ENCODE measurements at places on chromosomes 1 and 21. TPM values are rescaled to one million over a fixed set of nuclear protein-coding genes. Genes with fewer than 3 reads are reported as not detected.

GRCh38 chr21:35257413-35257812, 208.3 kb upstream of the RUNX1 start:
- H3K4me1 ChIP-seq: no peaks in the 10 kb centered on the region
- H3K4me3 ChIP-seq: no peak overlapping the region
- DNase-seq: no peak
- no peaks in the 10 kb centered on the region for H3K36me3 ChIP-seq
- H3K27me3 ChIP-seq: peaks cover 2% of the 10 kb centered on the region

DNA sequence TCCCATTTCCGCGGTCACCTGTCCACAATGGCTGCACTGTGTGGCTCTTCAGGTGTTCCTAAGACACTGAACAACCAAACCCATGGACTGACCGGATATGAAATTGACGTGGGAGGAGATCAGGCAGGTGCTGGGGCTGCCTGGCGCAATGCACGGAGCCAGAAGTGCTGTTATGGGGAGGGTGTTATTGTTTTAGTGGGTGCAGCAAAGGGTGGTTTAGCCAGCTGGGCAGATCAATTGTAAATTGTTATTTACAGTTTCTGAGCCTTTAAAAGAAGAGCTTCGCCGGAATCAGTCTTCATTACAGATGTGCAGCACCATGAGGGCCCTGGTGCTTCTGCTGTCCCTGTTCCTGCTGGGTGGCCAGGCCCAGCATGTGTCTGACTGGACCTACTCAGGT, at the start of gene CA6:
CA6 (plus strand) TSS at position 301 of the 400 bp plus-strand sequence; CDS start at position 320, 19 bp downstream.
- no peak for DNase-seq
- H3K36me3 ChIP-seq: peaks cover 20% of the 10 kb centered on the region
- peak within 1 kb of the TSS; percentile 25 for H3K4me3 ChIP-seq
- H3K4me1 ChIP-seq: peaks cover 90% of the 10 kb centered on the region

DNA sequence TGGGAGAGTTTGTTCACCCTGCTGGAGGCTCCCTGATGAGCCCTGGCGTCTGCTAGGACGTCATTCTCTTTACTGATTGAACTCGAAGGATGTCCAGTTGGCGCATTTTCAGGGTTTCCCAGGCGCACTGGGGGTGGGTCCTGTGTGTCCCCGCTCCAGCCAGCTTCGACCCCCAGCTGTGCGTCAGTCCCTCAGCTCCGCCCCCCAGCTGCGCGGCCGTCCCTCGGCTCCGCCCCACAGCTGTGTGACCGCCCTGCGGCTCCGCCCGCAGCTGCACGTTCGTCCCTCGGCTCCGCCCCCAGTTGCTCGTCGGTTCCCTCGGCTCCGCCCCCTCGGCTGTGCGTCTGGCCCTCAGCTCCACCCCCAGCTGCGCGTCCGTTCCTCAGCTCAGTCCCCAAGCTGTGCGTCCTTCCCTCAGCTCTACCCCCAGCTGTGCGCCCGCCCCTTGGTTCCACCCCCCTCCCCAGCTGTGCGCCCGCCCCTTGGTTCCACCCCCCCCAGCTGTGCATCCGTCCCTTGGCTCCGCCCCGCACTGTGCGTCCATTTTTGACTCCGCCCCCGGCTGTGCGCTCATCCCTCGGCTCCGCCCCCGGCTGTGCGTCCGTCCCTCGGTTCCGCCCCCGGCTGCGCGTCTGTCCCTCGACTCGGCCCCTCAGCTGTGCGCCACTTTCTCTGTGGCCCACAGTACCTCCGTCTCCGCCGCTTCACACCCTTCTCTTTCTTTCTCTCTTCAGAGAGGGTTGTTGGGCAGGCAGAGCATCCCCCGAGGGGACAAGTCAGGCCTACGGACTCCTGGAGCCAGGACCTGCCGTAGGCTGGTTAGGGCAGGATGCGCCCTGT, 61.3 kb downstream of the FAAP20 start:
- DNase-seq: peak; percentile 96
- no peaks in the 10 kb centered on the region for H3K27me3 ChIP-seq
- peak overlapping the region; percentile 81 for H3K27ac ChIP-seq
- no peaks in the 10 kb centered on the region for H3K36me3 ChIP-seq
- H3K4me1 ChIP-seq: peaks cover 11% of the 10 kb centered on the region

- no peaks in the 10 kb centered on the region for H3K36me3 ChIP-seq
- H3K4me1 ChIP-seq: no peaks in the 10 kb centered on the region
- no peak for DNase-seq
- H3K27me3 ChIP-seq: no peaks in the 10 kb centered on the region
Observed at GRCh38 chr21:16500271-16500670, 770.5 kb downstream of the USP25 start.

DNA sequence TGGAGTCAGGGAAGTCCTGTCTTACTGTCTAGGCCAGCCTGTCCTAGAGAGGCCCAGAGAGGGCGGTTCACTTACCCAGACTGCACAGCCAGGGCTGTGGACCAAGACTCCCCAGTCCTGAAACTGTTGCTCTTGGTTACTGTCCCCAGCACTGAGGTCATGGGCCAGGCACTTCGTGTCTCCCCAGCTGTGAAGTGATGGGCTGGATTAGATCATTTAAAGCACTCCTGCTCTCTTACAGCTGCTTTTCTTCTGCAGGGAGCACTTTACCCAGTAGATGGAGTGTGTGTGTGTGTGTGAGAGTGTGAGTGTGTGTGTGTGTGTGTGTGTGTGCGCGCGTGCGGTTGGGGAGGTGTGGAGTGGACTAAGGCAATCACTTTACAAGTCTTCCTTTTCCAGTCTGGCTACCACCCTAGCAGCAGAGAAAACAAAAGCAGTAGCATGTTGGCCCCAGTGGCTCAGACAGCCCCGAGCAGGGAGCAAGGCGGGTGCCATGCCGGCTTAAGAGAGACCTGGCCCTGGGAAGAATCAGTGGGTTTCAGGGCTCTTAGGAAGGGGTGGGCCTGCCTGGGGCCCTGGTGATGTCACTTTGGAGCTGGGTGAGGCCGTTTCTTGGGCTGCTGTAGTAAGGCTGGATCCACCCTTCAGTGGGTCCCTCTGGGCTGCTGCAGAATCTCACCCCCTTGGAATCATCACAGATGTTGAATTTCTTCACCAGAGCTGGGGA, 2.4 kb downstream of the SPSB1 start:
- H3K4me1 ChIP-seq: peaks cover 6% of the 10 kb centered on the region
- no peaks in the 10 kb centered on the region for H3K27me3 ChIP-seq
- peak overlapping the region; percentile 42 for H3K27ac ChIP-seq
- H3K4me3 ChIP-seq: no peak overlapping the region
- DNase-seq: peak; percentile 30
- no peaks in the 10 kb centered on the region for H3K36me3 ChIP-seq

DNA sequence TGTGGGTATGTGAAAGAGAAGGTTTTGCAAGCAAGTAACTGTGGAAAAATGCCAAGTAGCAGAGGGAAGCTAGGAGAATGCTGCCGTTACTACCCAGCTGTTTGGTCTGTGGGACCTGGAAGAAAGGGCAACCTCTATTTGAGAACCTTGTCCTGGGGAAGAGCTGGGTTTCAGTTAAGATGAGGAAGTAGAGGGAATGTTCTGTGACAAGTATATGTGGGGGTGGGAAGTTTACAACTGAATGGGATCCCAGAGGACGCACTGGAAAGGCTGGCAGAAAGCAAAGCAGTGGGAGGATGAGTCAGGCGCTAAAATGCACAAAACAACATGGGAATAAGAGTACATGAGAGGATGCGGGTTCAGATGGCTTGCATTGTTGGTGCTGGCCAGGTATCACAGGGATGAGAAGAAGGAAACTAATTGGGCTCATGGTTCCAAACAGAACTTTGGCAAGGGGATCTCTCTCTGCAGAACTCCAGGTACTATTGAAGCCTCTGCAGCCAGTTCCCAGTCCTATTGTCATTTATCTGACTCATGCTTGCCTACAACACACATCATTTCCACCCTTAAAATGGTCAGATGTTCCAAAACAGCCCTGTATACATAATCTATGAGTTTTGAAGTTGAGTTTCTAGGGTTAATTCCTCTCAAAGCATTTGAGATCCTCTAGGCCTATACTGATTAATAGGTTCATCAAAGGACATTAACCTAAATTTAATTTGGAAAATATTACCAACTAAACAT, 88.5 kb upstream of the VAV3 start:
- H3K27me3 ChIP-seq: no peaks in the 10 kb centered on the region
- H3K27ac ChIP-seq: no peak overlapping the region
- DNase-seq: no peak
- no peaks in the 10 kb centered on the region for H3K36me3 ChIP-seq

GRCh38 chr1:236604905-236605806, 840 bp upstream of the HEATR1 start:
- DNase-seq: no peak
- peaks cover 18% of the 10 kb centered on the region for H3K27me3 ChIP-seq
- peaks cover 23% of the 10 kb centered on the region for H3K36me3 ChIP-seq

GRCh38 chr1:44609412-44609767, 64.9 kb downstream of the TMEM53 start:
- H3K4me3 ChIP-seq: no peak overlapping the region
- H3K36me3 ChIP-seq: no peaks in the 10 kb centered on the region
- H3K27me3 ChIP-seq: no peaks in the 10 kb centered on the region
- H3K4me1 ChIP-seq: no peaks in the 10 kb centered on the region
- no peak overlapping the region for H3K27ac ChIP-seq

DNA sequence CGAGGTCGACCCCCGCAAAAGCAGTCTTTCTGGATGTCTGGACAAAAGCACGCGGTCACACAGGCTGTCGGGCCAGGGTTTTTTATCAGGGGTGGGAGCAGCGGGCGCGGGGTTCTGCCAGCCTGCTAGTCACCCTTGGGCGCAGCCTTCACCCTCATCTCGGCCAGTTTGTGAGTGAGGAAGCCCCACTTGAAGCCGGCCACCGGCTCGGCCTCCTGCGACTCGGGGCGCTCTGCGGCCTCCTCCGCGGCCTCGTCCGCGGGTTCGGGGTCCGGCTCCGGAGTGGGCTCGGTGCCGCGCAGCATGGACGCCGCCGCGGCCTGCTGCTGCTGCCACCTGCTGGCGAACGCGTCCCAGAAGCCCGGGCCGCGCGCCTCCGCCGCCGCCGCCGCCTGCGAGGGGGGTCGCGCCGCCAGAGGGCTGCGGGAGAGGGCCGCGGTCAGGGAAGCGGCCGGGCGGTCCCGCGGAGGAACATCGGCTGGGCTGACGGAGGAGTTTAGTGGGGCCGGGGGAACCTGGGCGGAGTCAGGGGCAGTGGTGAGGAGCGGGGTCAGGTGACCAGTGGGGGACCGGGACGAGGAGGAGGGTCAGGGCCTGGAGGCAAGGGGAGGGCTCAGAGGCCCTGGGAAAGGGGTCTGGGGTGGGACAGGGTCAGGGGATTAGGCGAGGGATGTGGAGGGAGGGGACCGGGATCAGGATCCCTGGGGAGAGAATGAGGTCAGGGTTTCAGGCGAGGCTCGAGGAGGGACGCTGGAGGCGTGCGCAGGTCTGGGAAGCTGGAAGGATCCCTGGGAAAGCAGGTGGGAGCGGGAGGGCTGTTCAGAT, 4.5 kb downstream of the C1orf232 start:
- peak; percentile 50 for DNase-seq
- no peaks in the 10 kb centered on the region for H3K36me3 ChIP-seq
- peaks cover 33% of the 10 kb centered on the region for H3K4me1 ChIP-seq
- peaks cover 39% of the 10 kb centered on the region for H3K27me3 ChIP-seq
- H3K4me3 ChIP-seq: peak overlapping the region; percentile 51

GRCh38 chr1:246304484-246305259, 202.4 kb downstream of the SMYD3 start:
- H3K4me1 ChIP-seq: no peaks in the 10 kb centered on the region
- peaks cover 2% of the 10 kb centered on the region for H3K36me3 ChIP-seq
- DNase-seq: no peak
- no peak overlapping the region for H3K4me3 ChIP-seq
- no peak overlapping the region for H3K27ac ChIP-seq

GRCh38 chr1:208029381-208030287, 118.7 kb upstream of the CD34 start:
- H3K4me3 ChIP-seq: no peak overlapping the region
- no peaks in the 10 kb centered on the region for H3K36me3 ChIP-seq
- H3K4me1 ChIP-seq: no peaks in the 10 kb centered on the region
- H3K27me3 ChIP-seq: peaks cover 8% of the 10 kb centered on the region
- no peak for DNase-seq

DNA sequence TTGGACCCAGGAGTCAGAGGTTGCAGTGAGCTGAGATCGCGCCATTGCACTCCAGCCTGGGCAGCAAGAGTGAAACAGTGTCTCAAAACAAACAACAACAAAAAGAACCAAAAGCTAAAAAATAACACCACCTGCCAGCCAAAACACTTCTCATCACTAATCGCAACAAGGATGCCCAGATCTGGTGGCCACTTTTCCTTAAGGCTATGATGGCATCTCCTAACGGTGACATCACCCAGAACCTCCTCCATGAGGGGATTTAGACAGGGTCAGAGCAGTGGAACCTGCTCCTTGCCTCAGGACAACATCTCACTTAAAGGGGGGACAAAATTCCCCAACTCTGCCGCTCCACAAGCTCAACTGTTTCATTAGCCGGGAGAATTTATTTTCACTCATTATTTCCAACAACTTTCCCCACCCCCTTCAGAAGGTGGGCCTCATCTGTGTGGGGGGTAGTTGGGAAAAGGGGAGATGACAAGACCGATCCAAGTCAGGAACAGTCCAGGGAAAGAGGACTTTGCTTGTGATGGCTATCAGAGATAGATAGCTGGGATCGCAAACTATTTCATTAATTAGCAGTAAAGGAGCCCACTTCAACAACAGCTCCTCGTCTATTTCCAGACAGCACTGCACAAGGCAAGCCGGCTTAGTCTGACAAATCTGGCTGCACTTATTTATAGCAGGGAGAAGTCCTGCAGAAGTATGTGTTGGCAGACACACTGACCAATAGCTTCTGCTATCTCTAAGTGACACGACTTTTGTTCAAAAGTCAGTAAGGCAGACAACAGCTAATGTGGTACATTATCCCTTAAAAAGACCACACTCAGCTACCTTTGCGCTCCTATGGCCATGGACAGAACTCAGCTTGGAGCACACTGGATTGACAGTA, 2.6 kb downstream of the PABPC4 start:
- H3K36me3 ChIP-seq: peaks cover 48% of the 10 kb centered on the region
- H3K4me1 ChIP-seq: peaks cover 50% of the 10 kb centered on the region
- no peak overlapping the region for H3K27ac ChIP-seq
- no peak for DNase-seq

DNA sequence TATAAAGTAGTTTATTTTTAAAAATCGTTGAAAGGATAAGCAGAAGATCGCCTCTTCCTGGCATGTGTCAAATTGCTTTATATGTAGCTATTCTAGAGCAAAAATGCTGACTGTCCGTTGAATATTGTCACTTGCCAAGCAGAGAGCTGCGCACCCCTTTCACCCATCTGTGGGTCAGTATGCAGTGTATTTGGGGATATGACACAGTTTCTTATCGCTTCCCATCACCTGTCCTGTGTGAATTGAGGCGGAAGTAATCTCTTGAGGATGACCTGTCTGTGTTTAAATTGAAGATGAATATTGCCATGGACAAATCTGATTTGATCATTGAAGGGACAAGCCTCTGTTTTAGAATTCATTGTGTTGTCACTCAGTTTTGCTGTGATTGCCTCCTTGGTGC, 52.2 kb downstream of the POFUT2 start:
- no peak for DNase-seq
- H3K27ac ChIP-seq: no peak overlapping the region
- peaks cover 9% of the 10 kb centered on the region for H3K4me1 ChIP-seq
- peaks cover 21% of the 10 kb centered on the region for H3K27me3 ChIP-seq
- H3K4me3 ChIP-seq: no peak overlapping the region

- no peaks in the 10 kb centered on the region for H3K4me1 ChIP-seq
- H3K4me3 ChIP-seq: no peak overlapping the region
- DNase-seq: no peak
- peaks cover 8% of the 10 kb centered on the region for H3K27me3 ChIP-seq
Observed at GRCh38 chr1:15394258-15394690, 15.4 kb upstream of the EFHD2 start.

The FAM151A gene
- not detected for total RNA-seq

The GPA33 gene
- 2.3 TPM for total RNA-seq

The PGBD2 gene
- 5.1 TPM for total RNA-seq

The SLC5A9 gene
- total RNA-seq: not detected

The C1orf35 gene
- 24.4 TPM for total RNA-seq

All from activated CD4-positive, alpha-beta T cell treated with anti-CD3 and anti-CD28 coated beads, Interleukin-2, amount 10 ng/mL, durations not matched to agents 7 days and 5 days (primary cell).